ENCODE measurements at places on chromosomes 11 and 22. TPM values are rescaled to one million over a fixed set of nuclear protein-coding genes. Genes with fewer than 3 reads are reported as not detected.

The LRRC74B gene
- polyA plus RNA-seq: not detected

The P2RY2 gene
- polyA plus RNA-seq: 0.15 TPM

The MGAT3 gene
- 0.66 TPM for polyA plus RNA-seq

The MS4A6A gene
- polyA plus RNA-seq: not detected

The RAB6A gene
- polyA plus RNA-seq: 73.5 TPM

The MPEG1 gene
- polyA plus RNA-seq: not detected

The VSIG10L2 gene
- not detected for polyA plus RNA-seq

The PANX3 gene
- polyA plus RNA-seq: not detected

DNA sequence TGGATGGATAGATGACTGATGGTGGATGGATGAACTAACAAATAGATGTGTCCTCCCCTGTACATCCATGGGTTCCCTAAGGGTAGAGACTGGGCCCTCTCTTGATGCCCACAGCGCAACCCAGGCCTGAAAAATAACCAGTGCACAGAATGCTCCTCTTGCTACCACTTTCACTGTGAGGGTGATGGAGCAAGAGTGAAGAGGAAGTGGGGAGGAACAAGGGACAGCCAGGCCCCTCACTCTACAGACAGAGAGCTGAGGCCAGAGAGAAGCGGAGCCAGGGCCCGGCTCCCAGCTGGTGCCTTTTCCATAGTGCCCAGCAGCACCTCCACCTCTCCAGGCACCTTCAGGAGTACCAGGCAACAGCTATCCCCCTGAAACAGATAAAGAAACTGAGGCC lies 67.7 kb downstream of the THAP12 start:
- no peak for DNase-seq

GRCh38 chr22:17114898-17115235 lies 6.3 kb downstream of the TMEM121B start:
- DNase-seq: no peak

- no peak for DNase-seq
Measured at GRCh38 chr11:65126624-65127274, 4.6 kb downstream of the MRPL49 start.

DNA sequence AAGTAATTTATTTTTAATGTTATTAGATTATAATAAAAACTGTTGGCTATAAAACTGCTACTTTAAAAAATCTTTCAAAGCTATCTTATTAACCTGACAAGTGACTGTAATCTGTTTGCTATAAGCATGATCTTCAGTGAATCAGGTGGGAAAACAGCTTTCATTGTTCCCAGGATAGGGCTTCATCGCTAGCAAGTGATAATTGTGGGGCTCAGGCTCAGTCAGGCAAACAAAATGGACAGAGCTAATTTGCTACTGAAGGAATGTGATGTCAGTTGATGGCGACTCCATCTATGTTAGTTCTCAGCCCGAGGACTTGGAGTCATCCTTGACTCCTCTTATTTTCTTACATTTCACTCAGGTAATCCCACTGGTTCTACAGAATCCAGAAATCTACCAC lies 125.0 kb downstream of the RASSF10 start:
- no peak for DNase-seq

GRCh38 chr22:41234815-41235695 lies 5.7 kb downstream of the CHADL start:
- no peak for DNase-seq

GRCh38 chr11:125155100-125155444 lies 9.5 kb upstream of the PKNOX2 start:
- no peak for DNase-seq

DNA sequence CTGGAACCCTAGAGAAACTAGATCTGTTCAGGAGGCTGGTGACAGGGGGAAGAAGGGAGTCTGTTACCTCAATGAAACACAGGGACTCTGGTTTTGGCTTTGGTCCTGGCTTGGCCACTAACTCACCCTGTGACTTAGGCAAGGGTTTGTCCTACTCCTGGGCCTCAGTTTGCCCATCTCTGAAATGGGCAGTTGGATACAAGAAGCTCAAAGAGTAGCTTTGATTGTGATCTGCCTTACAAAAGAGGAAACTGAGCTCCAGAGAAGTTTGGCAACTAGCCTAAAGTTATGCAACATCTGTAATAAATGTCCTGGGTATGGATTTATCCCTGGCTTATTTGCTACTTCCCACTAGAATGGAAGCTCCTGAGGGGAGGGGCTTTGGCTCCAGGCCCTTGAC lies 24.0 kb upstream of the LMO1 start:
- DNase-seq: no peak

GRCh38 chr11:31645747-31646146 lies 136.2 kb downstream of the ELP4 start:
- DNase-seq: peak; percentile 36

GRCh38 chr11:115179636-115180035 lies 324.6 kb downstream of the CADM1 start:
- DNase-seq: no peak

DNA sequence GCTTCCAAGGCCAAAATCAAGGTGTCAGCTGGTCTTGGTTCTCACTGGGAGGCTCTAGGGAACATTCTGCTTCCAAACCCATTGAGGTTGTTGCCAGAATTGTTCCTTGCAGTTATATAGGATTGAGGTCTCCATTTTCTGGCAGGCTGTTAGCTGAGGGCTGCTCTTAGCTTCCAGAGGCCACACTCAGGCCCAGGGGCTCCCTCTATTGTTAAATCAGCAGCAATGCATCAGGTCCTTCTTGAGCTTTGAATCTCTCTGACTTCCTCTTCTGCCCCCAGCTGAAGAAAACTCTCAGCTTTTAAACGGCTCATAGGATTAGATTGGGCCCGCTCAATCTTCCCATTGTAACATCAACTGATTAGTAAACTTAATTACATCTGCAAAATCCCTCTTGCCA lies 39.3 kb upstream of the BSX start:
- DNase-seq: no peak

DNA sequence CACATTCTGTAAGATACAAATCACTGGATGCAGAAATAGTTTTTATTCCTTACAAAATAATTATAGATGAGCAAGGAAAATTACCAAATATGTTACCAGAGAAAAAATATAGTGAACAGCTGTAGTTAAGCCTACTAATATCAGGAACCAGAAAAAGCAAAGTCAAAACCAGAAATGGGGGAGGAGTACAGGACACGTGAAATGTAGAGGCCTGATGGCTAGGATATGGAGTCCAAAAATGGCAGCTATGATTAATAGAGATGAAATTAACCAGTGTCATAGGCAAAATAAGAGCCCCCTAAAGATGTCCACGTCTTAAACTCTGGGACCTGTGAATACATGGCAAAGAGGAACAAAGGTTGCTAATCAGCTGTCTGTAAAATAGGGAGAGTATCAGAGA lies 34.1 kb downstream of the MRE11 start:
- DNase-seq: no peak
